Neural progenitor cell (in vitro differentiated cells): ENCODE measurements at places on chromosomes 12 and 14. TPM values are rescaled to one million over a fixed set of nuclear protein-coding genes. Genes with fewer than 3 reads are reported as not detected.

Gene RITA1
- 13.7 and 22.5 TPM in 2 replicates for total RNA-seq

Gene GLT1D1
- total RNA-seq: 5.4 and 7.9 TPM in 2 replicates

Gene KRT77
- 0.47 TPM in 1 of 2 replicates, not detected in the other for total RNA-seq

Gene MYF5
- not detected in 2 replicates for total RNA-seq

Gene FAM181A
- total RNA-seq: not detected in 2 replicates

Gene C3AR1
- total RNA-seq: not detected in 2 replicates

Gene MMP19
- 0.13 and 0.28 TPM in 2 replicates for total RNA-seq

Gene KIF5A
- 7.9 and 8.6 TPM in 2 replicates for total RNA-seq

Gene PHETA1
- 1.5 and 12.8 TPM in 2 replicates for total RNA-seq

Gene LRP1-AS
- not detected in 2 replicates for total RNA-seq

Gene PIANP
- total RNA-seq: 0.32 and 1.7 TPM in 2 replicates

GRCh38 chr12:104632724-104633201 is 176.0 kb downstream of the CHST11 start:
- H3K27ac ChIP-seq: no peak overlapping the region
- peaks cover 22% of the 10 kb centered on the region for H3K4me1 ChIP-seq
- DNase-seq: no peak
- H3K4me3 ChIP-seq: no peak overlapping the region
- H3K36me3 ChIP-seq: no peaks in the 10 kb centered on the region

DNA sequence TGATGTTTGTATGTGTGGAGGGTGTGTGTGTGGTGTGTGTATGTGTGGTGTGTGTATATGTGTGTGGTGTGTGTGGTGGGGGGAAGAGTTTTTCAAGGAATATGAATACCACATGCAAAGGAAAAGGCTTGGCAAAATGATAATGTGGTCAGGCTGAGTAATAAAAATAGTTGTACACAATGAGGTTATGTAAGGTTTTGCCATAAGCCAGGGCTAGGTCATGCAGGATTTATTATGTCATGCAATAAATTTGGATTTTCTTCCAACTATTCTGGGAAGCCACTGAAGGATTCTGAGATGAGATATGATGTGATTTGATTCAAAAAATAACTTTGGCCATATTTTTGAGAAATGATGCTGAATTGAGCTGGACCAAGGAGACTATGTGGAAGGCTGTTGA is 1191.6 kb upstream of the SEL1L start:
- H3K27me3 ChIP-seq: no peaks in the 10 kb centered on the region
- no peak overlapping the region for H3K27ac ChIP-seq
- peaks cover 6% of the 10 kb centered on the region for H3K4me1 ChIP-seq
- no peak for DNase-seq
- no peaks in the 10 kb centered on the region for H3K36me3 ChIP-seq

- no peaks in the 10 kb centered on the region for H3K36me3 ChIP-seq
- H3K4me3 ChIP-seq: no peak overlapping the region
- DNase-seq: peak; percentile 41
- peaks cover 41% of the 10 kb centered on the region for H3K4me1 ChIP-seq
- no peak overlapping the region for H3K27ac ChIP-seq
- no peaks in the 10 kb centered on the region for H3K27me3 ChIP-seq
These were observed 264.6 kb downstream of the ADGRD1 start for GRCh38 chr12:131218026-131218922.

DNA sequence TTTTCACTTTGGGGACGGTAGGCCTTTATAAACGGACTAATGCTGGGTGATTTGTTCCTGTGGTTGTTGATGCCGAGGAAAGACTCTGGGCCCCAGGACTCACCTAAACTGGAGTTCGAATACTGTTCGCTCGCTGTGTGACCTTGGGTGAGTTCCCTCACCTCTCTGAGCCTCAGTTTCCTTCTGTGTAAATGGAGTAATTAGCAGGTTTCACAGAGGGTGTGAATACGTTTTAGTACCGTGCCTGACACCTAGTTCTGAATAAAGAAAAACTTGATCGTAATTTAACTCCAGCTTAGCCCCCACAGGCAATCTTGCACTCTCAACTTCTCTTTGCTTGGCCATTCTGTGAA is 505 bp downstream of the UBE3B start:
- DNase-seq: no peak
- no peak overlapping the region for H3K27ac ChIP-seq
- no peaks in the 10 kb centered on the region for H3K27me3 ChIP-seq
- peaks cover 14% of the 10 kb centered on the region for H3K4me1 ChIP-seq

- H3K36me3 ChIP-seq: no peaks in the 10 kb centered on the region
- H3K4me1 ChIP-seq: no peaks in the 10 kb centered on the region
- H3K27me3 ChIP-seq: no peaks in the 10 kb centered on the region
- no peak for DNase-seq
These were observed 42.1 kb upstream of the STRN3 start for GRCh38 chr14:31068235-31068634.

- peak; percentile 71 for DNase-seq
- peaks cover 35% of the 10 kb centered on the region for H3K4me1 ChIP-seq
- H3K4me3 ChIP-seq: peak overlapping the region; percentile 56
- no peaks in the 10 kb centered on the region for H3K36me3 ChIP-seq
These were observed 127.3 kb upstream of the HIF1A start for GRCh38 chr14:61567838-61568571.

- peak; percentile 86 for DNase-seq
- no peak overlapping the region for H3K27ac ChIP-seq
- no peaks in the 10 kb centered on the region for H3K4me1 ChIP-seq
- H3K36me3 ChIP-seq: no peaks in the 10 kb centered on the region
- no peak overlapping the region for H3K4me3 ChIP-seq
These were observed 28.1 kb upstream of the TBC1D30 start for GRCh38 chr12:64796205-64796845.

DNA sequence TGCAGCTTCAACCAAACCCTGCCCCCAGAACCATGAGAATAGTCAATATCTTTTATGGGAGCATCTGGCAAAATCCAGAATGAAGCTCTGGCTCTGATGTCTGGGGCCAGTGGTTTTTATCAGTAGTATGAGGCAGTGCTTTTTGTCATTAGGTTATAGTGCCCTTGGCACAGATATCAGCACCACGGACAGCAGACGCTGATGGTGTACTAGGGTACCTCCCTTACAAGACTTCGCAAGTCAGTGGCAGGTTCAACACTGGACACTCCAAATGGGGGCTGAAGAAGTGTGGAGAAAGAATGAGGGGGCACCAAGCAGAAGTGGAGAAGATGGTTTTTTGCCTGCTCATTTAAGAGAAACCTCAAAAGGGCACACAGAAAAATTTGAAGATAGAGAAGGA is 68.2 kb upstream of the E2F7 start:
- H3K27me3 ChIP-seq: no peaks in the 10 kb centered on the region
- peaks cover 9% of the 10 kb centered on the region for H3K4me1 ChIP-seq
- DNase-seq: peak; percentile 84
- no peak overlapping the region for H3K4me3 ChIP-seq

GRCh38 chr14:24281636-24282035 is 10.2 kb upstream of the RABGGTA start:
- H3K4me3 ChIP-seq: no peak overlapping the region
- no peak overlapping the region for H3K27ac ChIP-seq
- H3K36me3 ChIP-seq: no peaks in the 10 kb centered on the region
- DNase-seq: no peak
- H3K27me3 ChIP-seq: no peaks in the 10 kb centered on the region
- no peaks in the 10 kb centered on the region for H3K4me1 ChIP-seq

DNA sequence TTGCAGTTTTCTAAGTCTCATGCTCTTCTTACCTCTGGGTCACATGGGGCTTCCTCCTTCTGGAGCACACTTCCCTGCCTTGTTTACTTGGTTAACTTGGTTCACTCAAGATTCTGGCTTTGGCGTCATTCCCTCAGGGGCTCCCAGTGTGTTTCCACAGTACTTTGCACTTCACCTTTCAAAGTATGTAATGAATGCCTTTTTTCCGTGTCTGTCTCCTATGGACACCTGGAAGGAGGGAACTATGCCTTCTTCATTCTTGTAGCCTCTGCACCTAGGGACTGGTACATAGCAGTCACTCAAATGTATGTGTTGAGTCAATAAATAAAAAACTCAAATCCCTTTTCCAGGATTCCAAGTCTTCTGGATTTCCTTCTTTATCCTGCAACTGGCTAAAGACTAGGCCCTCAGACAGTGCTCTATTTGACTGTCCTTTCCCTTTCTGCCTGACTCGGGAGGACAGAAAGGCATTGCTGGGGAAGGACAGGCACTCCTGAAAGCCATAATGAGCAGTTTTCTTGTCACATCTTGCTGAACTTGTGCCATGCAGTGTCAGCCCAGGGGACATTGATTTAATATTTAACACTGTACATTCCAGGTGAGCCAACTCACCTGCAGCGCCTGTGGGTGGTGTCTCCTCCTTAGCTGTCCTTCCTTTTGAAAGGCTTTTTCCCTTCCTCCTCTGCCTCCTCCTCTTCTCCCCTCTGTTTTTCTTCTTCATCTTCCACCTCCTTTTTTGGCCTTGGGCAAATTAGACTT is 12.8 kb downstream of the MYRFL start:
- DNase-seq: no peak
- H3K27me3 ChIP-seq: no peaks in the 10 kb centered on the region
- H3K4me1 ChIP-seq: no peaks in the 10 kb centered on the region
- no peak overlapping the region for H3K27ac ChIP-seq
- H3K36me3 ChIP-seq: no peaks in the 10 kb centered on the region
- H3K4me3 ChIP-seq: no peak overlapping the region

DNA sequence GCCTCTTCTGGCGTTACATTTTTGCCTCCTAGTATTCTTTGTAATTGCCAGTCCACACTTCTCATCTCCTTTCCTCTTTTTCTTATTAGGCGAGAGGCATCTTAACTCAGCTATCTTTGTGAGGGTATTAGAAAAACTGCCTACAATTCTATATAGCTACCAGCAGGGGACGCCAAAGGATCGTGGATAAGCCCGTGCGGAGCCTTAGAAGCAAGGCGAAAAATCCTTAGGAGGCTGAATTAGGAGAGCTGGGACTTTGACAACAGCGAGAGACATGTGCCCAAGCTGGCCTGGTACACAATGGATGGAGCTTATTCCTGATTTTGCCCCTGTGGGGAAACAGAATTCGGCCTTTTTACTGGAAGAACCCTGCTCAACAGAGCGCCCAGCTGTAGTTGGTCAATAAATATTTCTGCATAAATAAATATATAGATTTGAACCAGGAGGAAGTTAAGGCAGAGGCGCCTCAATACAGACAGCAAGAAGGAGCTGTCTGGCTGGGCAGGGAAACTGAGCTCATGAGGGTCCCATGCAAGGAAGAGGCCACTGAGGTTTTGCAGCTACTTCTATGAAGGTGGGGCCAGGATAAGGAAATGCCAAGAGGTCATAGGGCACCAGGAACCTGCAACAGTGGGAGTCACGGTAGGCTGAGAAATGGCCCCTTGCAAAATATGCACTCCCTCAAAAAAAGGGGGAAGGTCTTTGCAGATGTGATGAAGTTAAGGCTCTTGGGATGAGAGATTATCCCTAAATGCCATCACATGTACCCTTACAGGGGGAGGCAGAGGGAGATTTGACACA is 14.6 kb upstream of the RBM19 start:
- no peaks in the 10 kb centered on the region for H3K4me1 ChIP-seq
- H3K36me3 ChIP-seq: no peaks in the 10 kb centered on the region
- no peak overlapping the region for H3K27ac ChIP-seq
- H3K4me3 ChIP-seq: no peak overlapping the region
- DNase-seq: peak; percentile 89

- H3K36me3 ChIP-seq: no peaks in the 10 kb centered on the region
- H3K27ac ChIP-seq: no peak overlapping the region
- no peak overlapping the region for H3K4me3 ChIP-seq
These were observed 134.0 kb downstream of the GCH1 start for GRCh38 chr14:54768501-54769129.

GRCh38 chr12:125687403-125687802 is 622.2 kb downstream of the AACS start:
- peaks cover 36% of the 10 kb centered on the region for H3K27me3 ChIP-seq
- no peaks in the 10 kb centered on the region for H3K36me3 ChIP-seq
- no peak overlapping the region for H3K27ac ChIP-seq

DNA sequence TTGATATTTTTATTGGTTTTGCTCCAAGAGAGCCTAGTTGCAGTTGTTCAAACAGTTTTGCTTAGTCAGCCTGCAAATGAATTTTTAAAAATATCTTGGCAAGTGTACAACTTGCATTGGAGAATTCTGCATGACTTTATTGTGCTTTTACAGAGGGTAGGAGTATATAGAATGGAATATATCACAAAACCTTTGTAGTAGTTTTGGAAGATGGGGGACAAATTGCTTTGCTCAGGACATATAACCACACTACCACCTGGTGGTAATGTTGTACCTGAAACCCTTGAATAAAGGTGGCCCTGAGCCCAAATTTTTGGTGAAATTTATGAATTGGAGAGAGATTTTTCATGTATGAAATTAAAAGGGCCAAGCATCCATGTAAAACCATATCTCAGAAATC is 645.2 kb downstream of the MED13L start:
- no peak overlapping the region for H3K4me3 ChIP-seq
- H3K36me3 ChIP-seq: no peaks in the 10 kb centered on the region
- H3K27me3 ChIP-seq: no peaks in the 10 kb centered on the region
- no peak for DNase-seq
- H3K27ac ChIP-seq: no peak overlapping the region

DNA sequence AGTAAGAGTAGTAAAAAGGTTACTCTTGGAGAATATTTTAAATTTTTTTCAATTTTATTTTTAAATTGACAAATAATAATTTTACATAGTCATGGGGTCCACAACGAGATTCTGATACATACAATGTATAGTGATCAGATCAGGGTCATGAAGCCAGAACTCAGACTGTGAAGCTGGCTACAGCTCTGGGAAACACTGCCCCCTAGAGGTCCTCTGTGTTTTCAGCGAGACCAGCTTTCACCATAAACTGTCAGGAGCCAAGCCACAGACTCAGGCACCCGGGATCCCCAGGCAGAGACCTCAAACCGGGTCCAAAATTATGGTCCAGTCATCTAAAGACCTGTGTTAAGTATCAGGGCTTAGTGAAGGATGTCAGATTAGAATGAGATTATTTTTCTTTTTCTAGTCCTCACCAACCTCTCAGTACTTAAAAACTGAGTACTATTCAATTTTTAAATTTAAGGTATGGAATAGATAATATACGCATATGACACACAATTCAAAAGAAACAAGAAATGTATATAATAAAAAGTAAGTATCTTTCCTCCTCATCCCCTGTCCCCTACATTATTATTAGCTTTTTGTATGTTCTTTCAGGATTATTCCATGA is 397.1 kb downstream of the MDGA2 start:
- peaks cover 4% of the 10 kb centered on the region for H3K4me1 ChIP-seq
- H3K27ac ChIP-seq: no peak overlapping the region
- peak; percentile 73 for DNase-seq
- no peaks in the 10 kb centered on the region for H3K27me3 ChIP-seq
- H3K4me3 ChIP-seq: no peak overlapping the region
